Germinal center (tissue), 1 donor: ENCODE measurements at places on chromosomes 7 and 10.

DNA sequence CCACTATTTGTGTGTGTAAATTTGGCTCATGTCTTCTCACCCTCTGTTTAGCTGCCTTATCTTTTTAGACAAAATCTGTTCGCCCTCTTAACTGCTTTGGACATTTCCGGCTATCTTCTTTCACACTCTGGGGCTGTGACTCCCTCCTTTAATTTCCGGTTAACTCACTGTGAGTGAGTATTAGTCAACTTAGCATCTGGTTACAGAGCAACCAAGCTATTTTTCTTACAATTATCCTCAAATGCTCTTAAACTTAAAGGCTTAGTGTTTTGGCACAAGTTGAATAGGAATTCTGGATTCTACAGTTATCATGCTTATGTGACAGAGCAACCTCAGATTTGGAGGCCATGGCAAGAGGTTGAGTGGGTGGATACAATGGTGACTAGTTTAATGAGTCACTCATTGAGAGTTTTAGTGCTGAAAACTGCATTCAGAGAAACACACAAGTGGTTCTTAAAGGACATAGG is 177.6 kb upstream of the SEMA3A start:
- no peak for DNase-seq

DNA sequence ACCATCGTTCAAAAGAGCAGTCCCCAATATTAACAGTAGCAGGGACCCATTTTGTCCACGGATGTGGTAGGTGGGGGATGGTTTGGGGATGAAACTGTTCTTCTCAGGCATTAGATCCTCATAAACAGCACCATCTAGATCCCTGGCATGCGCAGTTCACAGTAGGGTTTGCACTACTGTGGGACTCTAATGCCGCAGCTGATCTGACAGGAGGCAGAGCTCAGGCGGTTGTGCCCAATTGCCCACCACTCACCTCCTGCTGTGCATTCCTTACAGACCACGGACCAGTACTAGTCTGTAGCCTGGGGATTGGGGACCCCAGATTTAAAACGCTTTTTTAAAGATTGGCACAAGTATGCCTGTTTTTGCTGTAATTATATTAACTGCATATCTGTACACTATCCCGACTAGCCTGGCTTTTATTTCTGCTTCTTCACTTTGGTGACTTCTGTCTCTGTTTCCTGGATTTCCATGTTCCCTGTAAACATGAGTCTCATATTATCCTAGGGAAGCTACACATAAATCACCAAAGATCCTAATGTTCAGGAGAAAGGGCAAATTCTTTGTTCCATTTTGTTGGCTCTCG is 163.3 kb upstream of the AKR1E2 start:
- DNase-seq = no peak

GRCh38 chr7:26497801-26498596 is 206.3 kb downstream of the SNX10 start:
- DNase-seq = no peak

DNA sequence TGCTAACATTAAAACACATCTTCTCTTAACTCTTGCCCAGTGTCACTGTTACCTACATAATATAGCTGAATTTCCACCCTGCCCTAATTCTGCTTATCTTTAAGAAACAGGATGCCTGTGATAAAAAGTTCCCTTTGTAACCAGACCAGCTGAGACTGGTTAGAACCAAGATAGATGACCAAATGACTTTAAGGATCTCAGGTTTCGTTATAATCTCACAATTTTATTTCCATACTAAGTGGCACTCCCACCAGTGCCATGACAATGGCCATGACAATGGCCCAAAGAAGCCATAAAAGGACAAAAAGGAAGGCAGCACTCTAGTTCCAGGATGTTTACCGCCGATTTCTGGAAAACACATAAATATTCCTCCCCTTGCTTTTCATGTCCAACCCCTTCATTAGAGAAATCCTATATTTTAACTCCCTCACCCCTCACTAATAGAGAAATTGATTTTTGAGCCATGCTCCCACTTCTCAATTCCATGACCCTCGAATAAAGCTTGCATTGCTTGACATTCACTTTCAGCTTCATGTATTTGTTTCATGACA is 126.1 kb downstream of the ELAPOR2 start:
- DNase-seq = no peak

GRCh38 chr7:22117222-22117621 is 171.5 kb upstream of the CDCA7L start:
- no peak for DNase-seq

GRCh38 chr10:64626924-64627323 is 1105.7 kb downstream of the REEP3 start:
- no peak for DNase-seq

DNA sequence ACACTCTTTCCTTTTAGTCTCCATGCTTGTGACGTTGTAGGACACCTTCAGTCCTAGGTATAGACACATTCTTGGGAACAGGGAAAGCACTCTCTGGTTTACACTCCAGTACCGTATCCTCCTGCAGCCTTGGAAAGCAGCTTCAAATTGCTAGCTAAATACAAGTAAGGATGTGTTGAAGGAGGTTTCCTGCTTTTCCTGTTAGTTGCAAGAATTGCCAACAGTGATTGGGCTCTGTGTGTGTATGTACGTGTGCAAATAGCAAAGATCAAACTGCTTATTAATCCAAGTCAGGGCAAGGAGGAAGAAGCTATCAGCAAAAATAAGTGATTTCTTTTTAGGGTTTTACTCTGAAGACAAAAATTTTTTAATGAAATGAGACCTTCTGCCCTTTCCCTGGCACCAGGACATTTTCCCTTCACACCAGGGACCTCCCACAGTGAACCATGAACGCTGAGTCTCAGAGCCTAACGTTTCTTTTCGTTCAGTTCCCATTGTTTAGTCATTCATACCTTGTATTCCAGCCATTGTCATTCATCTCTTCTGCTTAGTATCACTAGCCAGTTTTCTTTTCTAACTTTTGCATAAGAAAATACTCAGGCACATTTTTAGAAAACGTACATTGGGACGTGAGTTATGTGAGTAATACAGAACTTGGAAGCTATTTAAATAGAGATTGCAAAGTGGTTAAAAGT is 36.9 kb upstream of the AUTS2 start:
- no peak for DNase-seq

- no peak for DNase-seq
Observed at GRCh38 chr7:114175125-114175524, 239.5 kb upstream of the FOXP2 start.

DNA sequence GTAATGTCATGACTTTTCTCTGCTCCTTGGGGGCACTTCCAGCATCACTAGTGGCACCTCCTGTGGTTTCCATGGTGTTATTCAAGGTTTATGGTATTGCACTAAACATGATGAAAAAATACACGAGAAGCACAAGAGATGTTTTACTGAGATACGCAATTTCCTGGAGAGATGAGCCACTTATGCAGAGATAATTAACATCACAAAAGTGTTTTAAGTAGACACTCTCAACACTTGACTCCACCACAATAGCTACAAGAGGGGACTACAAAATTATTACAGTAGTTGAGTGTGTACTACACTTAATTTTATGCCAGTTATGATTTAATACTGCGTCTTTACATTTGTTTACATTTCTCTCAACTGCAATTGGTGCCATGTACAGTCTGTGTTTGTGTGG is 906.7 kb downstream of the DNAJB9 start:
- no peak for DNase-seq

DNA sequence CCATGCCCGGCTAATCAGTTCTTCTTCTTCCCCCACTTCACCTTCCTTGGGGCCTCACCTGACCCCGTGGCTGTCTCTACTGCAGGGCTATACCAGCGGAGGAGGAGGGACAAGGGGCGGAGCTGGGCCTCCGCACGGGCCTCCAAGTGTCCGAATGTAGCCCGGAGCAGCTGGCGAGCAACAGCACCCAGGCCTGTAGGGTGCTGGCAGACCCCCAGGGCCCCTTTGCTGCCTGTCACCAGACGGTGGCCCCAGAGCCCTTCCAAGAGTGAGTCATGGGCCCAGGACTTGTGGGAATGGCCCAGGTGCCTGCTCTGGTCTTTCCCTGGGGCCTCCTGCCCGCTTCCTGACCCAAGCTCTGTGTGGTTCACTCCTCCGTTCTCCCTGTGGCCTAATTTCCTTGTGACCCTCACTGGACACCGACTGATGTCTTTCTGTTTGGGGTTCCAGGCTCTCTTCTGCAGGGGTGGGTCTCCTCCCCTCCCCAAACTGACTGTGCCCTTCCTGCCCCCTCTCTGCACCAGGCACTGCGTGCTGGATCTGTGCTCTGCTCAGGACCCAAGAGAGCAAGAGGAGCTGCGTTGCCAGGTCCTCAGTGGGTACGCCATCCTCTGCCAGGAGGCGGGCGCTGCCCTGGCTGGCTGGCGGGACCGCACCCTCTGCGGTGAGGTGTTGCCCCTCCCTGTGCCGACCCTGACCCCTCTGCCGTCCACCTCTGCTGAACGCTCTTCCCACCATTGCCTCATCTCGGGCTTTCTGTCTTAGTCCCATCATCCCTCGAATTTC is 35.2 kb downstream of the EPHB4 start:
- no peak for DNase-seq

GRCh38 chr7:80493121-80493849 is 18.6 kb downstream of the GNAT3 start:
- DNase-seq = no peak

DNA sequence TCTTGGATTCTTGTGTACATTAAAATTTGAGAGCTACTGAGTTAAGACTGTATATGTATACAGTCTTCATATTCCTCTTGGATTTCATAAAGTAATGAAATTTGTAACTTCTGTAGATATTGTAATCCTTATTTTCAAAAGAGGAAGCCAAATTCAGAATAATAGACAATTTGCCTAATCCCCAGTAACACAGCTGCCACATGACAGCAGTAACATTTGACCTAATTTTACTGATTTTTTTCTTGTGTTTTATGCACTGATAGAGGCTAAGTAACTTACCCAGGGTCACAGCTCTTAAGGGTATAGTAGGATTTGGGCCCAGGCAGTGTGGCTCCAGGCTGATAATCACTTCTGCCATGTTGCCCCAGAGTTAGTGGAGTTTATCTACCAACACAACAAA is 40.4 kb upstream of the IL6 start:
- no peak for DNase-seq

GRCh38 chr7:117588352-117588794 is 108.5 kb downstream of the CFTR start:
- no peak for DNase-seq

GRCh38 chr10:15420858-15421257 is 49.8 kb upstream of the FAM171A1 start:
- no peak for DNase-seq

- peak; percentile 9 for DNase-seq
Observed at GRCh38 chr10:104209575-104210198, 22.5 kb downstream of the CFAP43 start.

GRCh38 chr7:51265066-51265907 is 51.3 kb downstream of the COBL start:
- DNase-seq = no peak

- DNase-seq = no peak
Observed at GRCh38 chr7:135843214-135843613, 94.6 kb upstream of the FAM180A start.

DNA sequence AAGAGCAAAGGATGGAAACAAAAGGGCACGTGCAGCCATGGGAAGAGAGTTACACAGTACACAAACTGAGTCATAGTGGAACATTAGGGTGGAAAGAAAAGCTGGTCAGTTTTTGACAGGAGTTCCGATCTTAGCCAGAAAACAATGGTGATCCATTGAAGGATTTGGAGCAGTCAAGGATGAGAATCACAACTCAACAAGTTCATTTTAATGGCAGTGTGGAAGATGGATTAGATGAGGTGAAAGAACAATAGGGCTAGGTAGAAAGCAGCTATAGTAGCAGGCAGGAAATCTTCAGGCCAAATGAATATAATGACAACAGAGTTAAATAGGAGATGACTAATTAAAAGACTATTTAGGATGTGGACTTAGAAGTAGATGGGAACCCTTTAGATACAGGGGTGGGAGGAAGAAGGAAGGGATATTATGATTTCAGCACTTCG is 136.3 kb downstream of the DOCK4 start:
- no peak for DNase-seq

- DNase-seq = no peak
Observed at GRCh38 chr10:122354383-122354782, 20.1 kb upstream of the PLEKHA1 start.

DNA sequence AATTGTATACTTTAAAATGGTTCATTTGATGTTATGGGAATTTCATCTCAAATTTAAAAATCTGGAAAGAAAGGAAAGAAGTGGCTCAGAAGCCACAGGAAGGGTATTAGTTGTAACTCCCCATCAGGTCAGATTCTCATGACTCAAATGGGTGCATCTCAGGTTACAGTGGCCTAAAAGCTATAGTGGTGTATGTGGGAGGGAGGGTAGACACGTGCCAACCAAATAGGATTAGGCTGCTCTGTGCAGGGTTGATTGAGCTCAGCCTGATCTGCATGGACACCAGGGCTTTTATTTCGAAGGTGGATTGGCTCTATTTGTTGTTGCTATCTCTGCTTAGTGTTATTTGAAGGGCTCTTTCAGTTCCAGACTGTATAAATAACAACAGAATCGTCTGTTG is 121.5 kb upstream of the PRR15 start:
- DNase-seq = no peak

GRCh38 chr7:19362099-19362498 is 216.9 kb upstream of the FERD3L start:
- no peak for DNase-seq

DNA sequence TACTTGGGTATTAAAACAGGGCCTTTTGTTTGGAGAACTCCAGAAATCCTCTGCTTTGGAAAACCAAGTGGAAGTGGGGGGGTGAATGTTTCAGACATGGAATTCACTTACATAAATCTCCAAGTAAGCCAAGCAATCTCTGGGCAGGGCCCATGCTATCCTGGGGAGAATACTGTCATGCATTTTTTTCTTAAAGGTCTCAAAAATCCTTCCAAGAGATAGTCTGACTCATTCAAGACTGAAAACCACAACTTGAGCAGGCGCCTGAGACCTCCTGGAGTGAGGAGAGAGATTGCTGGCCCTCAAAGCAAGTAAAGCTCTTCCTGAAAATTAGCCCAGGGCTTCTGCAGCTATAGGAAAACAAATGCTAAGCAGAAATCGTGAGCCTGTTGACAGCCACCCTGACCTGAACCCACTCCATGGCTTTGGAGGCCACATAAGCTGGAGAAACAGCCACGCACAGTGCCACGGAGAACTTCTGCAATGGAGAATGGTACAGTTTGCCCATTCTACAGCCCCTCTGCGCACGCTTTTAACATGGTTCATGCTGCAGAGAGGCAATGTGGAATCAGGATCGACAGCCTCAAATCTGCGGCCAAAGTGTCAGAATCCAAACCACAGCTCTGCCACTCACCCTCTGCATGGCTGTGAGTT is 203.1 kb upstream of the AUTS2 start:
- no peak for DNase-seq

- no peak for DNase-seq
Observed at GRCh38 chr10:88211230-88211629, 347.8 kb downstream of the PTEN start.
